LHCN-M2 (cell line): ENCODE measurements at places on chromosomes 16 and 17. TPM values are rescaled to one million over a fixed set of nuclear protein-coding genes. Genes with fewer than 3 reads are reported as not detected.

JPT1 gene
- total RNA-seq = 281 and 311 TPM in 2 replicates

TSNAXIP1 gene
- total RNA-seq = 0.77 and 1.6 TPM in 2 replicates

PDE6G gene
- total RNA-seq = not detected in 2 replicates

RHOT1 gene
- 25.9 and 28.5 TPM in 2 replicates for total RNA-seq

KRTAP3-1 gene
- total RNA-seq = not detected in 2 replicates

EXOC3L1 gene
- total RNA-seq = 5.1 and 10.3 TPM in 2 replicates

TTC19 gene
- total RNA-seq = 42.0 and 46.2 TPM in 2 replicates

ACTG1 gene
- total RNA-seq = 6,893 and 8,596 TPM in 2 replicates

WNT3 gene
- 0.57 and 1.0 TPM in 2 replicates for total RNA-seq

MYH3 gene
- total RNA-seq = 0.19 and 0.40 TPM in 2 replicates

SMIM36 gene
- not detected in 2 replicates for total RNA-seq

EME1 gene
- total RNA-seq = 13.9 and 18.1 TPM in 2 replicates

KRTAP4-4 gene
- total RNA-seq = not detected in 2 replicates

GINS2 gene
- 33.1 and 38.6 TPM in 2 replicates for total RNA-seq

HCRT gene
- not detected in 2 replicates for total RNA-seq

DNA sequence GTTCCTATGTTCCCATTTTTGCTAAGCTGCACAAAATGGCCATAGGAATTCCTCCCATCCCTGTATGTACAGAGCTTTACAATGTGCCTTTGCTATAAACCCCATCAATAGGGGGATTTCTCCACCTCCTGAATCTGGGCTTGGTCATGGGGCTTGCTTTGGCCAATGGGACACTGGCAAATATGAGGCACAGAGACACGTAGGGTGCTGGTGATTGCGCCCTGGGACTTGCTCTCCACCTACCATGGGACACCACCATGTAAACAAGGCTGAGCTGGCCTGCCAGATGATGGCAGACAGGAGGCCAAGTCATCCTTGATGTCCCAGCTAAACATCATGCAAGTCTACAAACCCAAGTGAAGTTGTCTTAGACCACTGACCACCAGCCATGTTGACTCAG, 15.3 kb upstream of the ALDH3A1 start:
- no peak for DNase-seq

DNA sequence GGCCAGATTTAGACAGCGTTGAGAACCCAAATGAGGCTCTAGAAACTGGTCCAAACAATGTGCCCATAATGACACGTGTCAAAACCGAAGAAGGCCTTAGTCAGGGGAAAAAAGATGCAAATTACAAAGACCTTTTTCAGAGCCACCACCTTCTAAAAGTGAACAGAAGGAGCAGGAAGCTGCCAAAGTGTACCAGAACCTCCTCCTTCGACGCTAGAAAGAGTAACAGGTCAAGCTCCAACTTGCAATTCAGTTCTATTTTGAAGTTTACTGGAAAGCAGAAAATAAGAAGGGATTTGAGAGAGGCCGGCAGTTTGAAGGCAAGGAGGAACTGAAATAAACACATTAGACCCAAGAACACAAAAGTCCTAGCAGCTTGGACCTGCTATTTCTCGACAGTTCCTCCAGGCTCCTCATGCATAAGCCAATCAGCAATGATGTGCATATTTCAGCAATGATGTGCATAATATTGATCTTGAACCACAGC, 61.8 kb downstream of the XYLT1 start:
- DNase-seq = no peak

DNA sequence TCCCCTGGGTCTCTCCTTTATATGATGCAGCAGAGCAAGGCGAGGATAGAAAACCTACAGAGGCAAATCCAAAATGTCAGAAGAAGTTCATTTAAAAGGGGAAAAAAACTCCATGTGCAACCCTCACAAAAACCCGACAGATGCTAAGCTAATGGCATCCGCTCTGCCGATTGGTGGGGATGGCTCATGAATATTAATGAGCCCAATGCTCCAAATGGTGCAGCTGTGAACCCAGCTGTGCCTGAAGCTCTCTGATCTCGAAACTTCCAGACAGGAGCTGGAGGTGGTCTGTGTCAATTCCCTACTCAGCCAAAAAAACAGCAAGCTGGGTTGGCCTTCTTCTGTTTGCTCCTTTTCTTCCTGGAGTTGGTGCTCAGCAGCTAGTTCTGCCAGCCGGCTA, 15.5 kb downstream of the SNX11 start:
- DNase-seq = no peak

GRCh38 chr16:48575471-48576050, 34.4 kb downstream of the N4BP1 start:
- DNase-seq = no peak

DNA sequence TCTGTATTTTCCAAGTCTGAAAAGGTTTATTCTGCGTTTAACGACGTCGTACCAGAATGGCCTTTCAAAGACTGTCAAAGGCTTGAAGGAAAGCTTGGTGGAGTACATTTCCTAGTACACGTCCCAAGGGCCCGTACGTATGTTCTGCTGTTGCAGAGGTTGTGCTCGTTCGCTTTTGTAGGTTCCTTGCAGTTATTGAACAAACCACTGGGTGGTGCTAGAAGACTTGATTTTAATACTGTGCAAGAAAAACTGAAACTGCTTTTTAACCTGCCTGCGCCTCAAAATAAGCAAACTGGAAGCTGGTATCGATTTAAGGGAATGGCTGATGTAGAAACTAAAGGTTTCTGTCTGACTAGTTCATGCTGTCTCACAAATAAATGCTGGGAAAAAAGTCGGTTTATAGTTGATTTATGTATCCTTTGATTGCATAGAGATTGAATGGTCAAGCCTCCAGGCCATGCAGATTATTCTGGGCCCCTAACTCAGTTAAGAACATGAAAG, 54.6 kb downstream of the USP10 start:
- DNase-seq = peak; percentile 82

DNA sequence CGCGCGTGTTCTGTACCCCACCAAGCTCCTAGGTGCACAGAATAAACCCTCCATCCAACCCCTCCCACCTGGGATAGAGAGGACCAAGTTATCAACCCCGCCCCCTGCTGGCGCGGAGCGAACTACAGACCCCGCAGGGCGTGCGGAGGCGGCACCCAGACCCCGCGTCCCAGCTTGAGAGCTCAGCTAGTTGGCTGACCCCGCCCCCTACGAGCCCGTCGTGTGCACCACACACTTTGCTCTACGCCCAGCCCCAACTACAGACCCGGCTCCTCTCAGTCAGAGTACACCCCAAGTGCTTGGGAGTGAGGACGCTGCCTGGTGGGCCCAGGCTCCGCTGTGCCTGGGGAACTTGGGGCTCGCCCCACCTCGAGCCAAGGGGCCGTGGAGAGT, 1.5 kb downstream of the GRIN2A start:
- no peak for DNase-seq

DNA sequence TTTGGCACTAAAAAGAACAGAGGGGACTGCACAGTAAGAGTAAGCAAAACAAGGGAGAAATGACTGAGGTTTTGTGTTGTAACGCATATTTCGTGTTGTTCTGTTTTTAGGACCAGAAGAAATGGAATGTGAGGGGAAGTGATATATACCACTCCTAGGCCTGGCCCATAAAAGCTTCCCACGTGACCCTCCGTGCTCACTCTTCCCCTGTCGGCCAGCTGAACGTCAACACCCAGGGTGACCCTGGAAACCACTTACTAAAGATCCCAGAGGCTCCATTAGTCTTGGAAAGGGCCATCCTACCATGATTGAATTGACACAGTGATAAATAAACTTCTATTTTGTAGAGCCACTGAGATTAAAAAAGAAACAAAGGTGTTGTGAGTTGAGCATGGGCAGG, 79.8 kb downstream of the HELZ start:
- no peak for DNase-seq

DNA sequence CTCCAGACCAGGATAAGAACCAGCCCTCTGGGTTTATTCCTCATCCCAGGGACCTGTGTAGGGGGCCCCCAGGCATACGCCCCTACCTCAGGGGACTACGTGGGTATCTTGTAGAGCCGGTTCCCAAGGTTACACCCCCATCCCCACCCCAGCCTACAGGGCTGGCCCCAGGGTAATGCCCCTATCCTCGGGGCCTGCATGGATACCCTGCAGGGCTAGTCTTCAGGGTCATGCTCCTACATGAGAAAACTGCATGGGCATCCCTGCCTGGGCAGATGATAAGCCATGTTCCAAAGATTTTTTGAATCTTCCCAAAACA, 14.2 kb downstream of the HDAC5 start:
- DNase-seq = no peak

DNA sequence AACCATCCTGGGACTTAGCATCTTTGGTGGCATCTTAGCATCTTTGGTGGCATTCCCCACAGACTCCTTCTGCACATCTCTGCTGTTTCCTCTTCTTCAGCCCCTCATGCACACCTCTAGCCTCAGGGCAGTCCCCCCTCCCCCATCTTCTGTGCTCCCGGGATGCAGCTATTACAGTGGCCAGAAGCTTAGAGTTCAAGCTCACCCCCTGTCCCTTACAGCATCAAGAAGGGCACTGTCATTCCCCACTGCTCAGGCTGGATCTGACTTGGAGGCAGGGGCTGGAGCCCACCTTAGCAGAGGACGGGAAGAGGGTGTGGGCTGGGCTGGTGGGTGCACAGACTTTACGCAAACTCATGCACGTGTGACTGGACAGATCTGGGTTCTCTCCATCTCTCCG, 650 bp downstream of the EPN3 start:
- no peak for DNase-seq

- DNase-seq = no peak
Measured at GRCh38 chr17:27523712-27524111, 67.5 kb downstream of the KSR1 start.

DNA sequence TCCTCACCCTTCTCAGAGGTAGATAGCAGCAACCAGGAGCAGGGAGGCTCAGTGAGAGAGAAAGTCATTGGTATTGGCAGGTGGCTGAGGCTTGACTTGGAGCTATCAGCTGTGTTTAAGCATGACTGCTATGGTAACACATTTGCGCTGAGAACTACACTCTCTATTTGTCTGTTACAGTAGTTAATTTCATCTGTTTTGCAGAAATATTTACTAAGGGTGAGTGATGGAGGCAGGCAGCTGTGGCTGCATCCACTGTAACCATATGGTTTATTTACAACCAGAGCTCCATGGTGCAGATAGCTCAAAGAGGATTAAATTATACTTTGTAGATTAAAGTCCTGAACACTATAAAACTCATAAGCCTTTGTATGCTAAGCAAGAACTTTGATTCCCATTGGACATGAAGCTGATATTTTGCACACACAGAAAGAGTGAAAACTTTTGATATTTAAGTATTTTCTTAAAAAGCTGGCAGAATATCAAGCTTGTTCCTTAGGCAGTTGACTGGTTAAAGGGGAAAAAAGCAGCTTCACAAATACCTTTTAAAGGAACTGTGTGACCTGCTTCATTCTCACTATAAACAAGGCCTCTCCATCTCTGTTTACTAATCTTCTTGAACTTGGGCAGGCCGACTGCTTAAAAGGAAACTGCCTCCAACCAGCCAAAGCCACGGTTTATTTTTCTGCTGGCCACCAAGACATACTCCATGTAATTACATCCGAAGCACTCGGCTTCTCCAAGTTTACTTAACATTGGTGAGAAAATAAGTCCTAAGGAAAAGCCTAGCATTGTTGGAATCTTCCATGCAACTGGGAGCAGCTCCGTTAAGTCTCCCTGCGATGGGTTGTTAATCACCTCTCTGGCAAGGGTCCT, 299.8 kb upstream of the ZFHX3 start:
- no peak for DNase-seq

GRCh38 chr17:62581764-62582163, 45.7 kb upstream of the MRC2 start:
- DNase-seq = peak; percentile 44

DNA sequence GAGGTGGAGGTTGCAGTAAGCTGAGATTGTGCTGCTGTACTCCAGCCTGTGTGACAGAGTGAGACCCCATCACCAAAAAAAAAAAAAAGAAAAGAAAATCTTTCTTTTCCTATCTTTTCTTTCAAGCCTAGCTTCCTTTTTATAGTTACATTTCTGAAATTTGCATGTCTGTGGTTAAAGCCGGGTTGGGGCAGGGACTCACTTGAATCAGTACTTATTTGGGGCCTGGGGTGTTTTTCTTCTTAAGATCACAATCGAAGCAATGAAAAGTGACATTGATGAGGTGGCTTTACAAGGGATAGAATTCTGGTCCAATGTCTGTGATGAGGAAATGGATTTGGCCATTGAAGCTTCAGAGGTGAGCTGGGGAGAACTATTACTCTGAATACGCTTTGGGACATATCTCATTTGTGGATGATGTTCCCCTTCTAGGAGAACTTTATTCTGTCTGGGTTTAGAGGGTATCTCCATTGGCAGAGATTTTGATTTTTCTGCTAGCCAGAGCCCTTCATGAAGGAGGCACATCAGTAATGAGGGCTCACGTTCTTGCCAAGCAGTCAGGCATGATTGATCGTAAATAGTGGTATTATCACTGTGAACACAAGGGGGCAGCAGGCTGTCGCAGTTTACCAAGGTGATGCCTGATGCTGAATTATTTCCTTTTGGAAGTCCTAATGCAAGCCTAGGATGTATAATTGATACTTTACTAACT, 14.3 kb downstream of the KPNB1 start:
- DNase-seq = peak; percentile 59

GRCh38 chr16:12805066-12805465, 1.4 kb upstream of the CPPED1 start:
- peak; percentile 54 for DNase-seq

DNA sequence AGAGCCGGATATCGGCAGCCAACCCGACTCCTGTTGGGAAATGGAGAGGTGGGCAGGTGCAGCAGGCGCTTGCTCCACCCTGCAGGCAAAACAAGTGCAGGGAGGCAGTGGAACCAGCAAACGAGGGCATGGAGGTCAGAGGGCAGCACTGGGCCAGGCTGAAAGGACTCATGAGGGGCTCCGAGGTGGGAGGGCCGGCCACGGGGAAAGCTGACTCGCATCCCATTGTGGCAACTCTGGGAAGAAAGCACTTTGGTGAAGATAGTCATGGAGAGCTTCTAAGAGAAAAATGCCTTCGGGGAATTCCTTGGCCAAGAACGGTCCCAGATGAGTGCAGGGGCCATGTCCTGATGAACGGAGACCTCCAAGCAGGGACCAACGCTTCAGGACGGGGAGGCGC, 4.4 kb downstream of the CYBC1 start:
- no peak for DNase-seq

- DNase-seq = no peak
Measured at GRCh38 chr16:47008174-47008573, 34.7 kb upstream of the DNAJA2 start.

- no peak for DNase-seq
Measured at GRCh38 chr16:83929811-83930555, 23.1 kb upstream of the OSGIN1 start.

DNA sequence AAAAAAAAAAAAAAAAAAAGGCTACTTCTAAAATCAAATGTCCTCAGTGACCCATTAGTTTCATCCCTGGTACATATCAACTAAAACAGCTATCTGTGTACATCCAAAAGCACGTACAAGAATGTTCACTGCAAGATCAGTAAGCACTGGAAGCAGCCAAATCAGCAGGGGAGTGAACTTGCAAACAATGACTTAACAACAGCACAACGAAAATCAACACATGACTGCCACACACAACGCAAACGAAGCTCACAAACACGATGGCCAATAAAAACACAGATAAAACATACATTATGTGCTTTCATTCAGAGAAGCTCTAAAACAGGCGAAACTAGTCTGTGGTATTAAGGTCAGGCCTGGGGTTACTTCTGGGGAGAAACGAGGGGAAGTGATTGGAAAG, 60.6 kb downstream of the XPO6 start:
- no peak for DNase-seq

- DNase-seq = peak; percentile 98
Measured at GRCh38 chr17:17591355-17592298, at the start of gene PEMT. Gene PEMT (minus strand): TSS chr17:17591708. CDS start chr17:17591626, 82 bp downstream.
